Muscle of leg (tissue), 16 donors: ENCODE measurements at places on chromosomes 4 and X. TPM values are rescaled to one million over a fixed set of nuclear protein-coding genes. Genes with fewer than 3 reads are reported as not detected.
A peak's percentile ranks its signal among the peaks of the same experiment; 100 is the strongest.

DNA sequence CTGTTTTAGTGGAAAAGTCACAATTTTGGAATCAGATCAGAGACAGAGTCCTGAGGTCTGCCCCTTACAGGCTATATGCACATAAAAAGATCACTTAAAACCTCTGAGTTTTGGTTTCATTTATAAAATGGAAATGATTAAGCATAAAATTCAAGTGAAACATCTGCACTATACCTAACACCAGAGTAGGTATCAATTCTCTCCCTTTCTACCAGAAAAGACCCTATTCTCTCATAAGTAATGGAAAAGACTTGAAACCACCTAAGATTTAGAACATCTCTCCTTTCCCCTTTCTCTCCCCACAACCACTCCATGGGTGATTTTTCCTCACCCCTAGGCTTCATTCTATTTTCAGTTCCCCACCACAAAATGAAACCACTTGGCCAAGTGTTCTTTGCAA lies 907 bp downstream of the LHFPL1 start:
- no peak for DNase-seq

DNA sequence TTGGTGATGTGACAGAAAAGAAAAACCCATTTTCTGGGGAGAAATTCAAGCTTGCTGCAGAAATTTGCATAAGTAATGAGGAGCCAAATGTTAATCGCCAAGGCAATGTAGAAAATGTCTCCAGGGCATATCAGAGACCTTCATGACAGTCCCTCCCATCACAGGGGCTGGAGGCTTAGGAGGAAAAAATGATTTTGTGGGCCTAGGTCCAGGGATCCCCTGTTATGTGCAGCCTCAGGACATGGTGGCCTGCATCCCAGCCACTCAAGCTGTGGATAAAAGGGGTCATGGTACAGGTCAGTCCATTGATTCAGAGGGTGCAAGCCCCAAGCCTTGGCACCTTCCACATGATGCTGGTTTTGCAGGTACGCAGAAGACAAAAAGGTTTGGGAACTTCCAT lies 90.7 kb downstream of the TGIF2LX start:
- DNase-seq: no peak

DNA sequence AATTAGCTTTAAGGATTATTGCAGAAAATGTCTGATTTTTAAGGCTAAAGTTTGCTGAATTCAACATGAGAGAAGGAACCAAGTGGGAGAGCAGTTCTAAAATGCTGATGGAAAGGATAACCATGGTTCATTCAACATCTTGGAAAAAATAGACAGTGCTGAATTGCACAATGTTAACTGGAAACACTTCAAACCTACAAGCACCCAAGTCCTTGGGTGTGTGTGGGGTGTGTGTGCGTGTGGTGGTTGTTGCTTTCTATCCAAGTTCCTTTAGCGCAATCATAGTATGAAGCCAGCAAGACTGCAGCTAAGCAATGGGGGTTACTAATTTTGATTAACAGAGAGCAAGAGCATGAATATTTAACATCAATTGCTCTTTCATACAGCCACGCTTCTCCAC lies 29.3 kb upstream of the SCOC start:
- no peak for DNase-seq

DGAT2L6 gene
- total RNA-seq: not detected

GRCh38 chr4:57494821-57495220 lies 384.6 kb upstream of the IGFBP7 start:
- peak; percentile 97 for DNase-seq
